ENCODE measurements at places on chromosomes 4 and X. TPM values are rescaled to one million over a fixed set of nuclear protein-coding genes. Genes with fewer than 3 reads are reported as not detected.

Gene STS
- total RNA-seq: 2.2 TPM

Gene OPRPN
- not detected for total RNA-seq

Gene ADRA2C
- 5.9 TPM for total RNA-seq

Gene GAGE1
- total RNA-seq: not detected

Gene RNF212
- total RNA-seq: 1.6 TPM

Gene AMBN
- total RNA-seq: not detected

Gene AFF2
- not detected for total RNA-seq

Gene SMR3B
- total RNA-seq: not detected

Gene SLC7A11
- 26.2 TPM for total RNA-seq

Gene VCX3A
- total RNA-seq: not detected

Gene CT55
- not detected for total RNA-seq

Gene AIFM1
- 75.0 TPM for total RNA-seq

Gene HPGDS
- not detected for total RNA-seq
